ENCODE measurements at places on chromosomes 1 and 21.

- no peak for DNase-seq
Measured at GRCh38 chr1:46735708-46736324, 16.9 kb upstream of the EFCAB14 start.

GRCh38 chr1:173364827-173365226, 112.3 kb upstream of the PRDX6 start:
- no peak for DNase-seq

DNA sequence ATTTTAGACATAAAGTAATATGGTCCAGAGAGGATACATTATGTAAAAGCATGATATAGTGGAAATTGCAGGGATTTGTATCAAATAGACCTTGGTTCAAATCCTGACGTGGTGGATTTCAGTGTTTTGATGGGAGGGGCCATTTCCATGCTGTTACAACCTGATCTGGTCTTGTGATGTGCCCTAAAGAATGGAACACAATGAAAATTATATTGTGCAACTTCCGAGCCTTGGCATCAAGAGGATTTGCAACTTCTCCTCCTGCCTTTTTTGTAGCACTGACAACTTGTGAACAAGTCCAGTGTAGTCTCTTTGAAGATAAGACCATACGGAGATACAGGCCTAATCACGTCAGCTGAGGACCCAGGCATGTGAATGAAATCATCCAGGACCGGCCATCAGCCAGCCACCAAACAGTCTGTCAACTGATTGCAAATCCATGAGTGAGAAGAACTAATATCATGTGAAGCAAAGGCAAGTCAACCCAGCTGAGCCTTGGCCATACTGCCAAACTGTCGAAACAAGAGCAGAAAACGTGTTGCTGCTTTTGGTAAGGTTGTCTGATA, 412.1 kb downstream of the DPYD start:
- no peak for DNase-seq

DNA sequence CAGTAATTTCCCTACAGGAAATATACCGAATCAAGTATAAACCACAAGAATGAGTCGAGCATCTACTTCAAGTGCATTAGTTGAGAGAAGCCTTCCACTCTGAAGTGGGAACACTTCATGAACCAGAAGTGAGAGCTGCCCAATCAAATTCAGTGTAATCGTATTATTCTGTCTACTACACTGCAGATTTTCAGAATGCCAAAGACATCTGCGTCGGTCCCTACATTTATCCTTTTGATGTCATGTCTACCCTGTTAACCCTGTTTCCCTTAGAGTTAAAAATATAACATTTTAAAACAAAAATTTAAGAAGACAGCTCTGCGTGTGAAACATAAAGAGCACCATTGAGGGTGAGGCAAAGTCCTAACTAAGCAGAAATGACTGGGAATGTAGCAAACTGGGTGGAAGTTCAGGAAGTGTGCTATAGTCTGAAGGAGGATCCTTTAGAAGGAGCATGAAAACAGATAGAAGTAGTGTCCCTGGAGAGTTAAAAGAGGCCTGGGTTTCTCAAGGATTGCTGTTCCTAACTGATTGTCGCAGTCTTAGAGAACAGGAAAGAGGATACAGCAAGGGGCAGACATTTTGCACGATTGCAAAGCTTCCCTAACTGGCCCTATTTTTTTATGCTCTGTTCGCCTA, 291.2 kb downstream of the PTPRC start:
- DNase-seq, result no peak

DNA sequence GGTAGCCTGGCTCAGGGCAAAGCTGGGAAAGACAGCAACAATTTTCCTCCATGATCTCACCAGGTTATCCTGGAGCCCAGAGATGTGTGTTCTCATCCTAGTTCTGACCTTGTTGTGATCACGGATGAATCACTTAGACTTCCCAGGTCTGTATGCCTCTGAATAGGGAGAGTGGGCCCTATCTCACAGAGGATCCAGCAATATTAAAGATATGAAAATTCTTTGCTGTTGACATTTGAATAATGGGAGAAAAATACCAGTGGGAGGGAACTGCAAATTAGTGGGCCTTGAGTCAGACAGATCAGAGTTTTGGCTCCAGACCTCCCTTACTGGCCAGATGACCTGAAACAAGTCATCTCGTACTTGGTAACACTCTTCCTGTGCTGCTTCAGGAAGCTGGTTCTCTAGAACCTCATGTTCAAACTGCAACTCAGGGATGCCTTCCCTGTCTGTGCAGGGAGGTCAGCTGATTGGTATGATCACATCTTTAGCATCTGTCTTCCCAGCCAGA, 32.8 kb upstream of the RNF19B start:
- DNase-seq, result no peak

DNA sequence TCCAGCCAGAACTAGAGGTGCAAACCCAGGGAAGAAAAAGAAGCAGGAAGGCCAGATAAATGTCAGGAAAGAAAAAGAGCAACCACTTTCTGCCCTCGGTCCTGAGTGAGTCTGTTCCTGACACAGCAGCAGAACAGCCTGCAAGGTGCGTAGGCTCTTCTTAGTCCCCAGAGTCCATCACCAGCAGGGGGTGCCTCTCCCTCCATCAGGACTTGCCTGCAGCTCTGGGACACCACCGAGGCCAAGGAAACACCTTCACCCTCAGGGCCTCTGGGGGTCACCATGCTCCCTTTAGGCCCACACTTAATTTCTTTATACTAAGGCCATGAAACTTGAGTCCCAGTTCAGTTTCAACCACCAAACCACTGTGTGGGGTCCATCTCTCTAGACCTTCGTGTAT, 43.7 kb upstream of the NFASC start:
- DNase-seq, result peak; percentile 38

- no peak for DNase-seq
Measured at GRCh38 chr1:8343464-8344001, 25.6 kb downstream of the SLC45A1 start.

Data from GM12892 (cell line).